NCI-H526 (cell line): ENCODE measurements at places on chromosomes 3 and 15.

- DNase-seq, result no peak
These were observed 32.5 kb downstream of the FNDC3B start for GRCh38 chr3:172071780-172072330.

DNA sequence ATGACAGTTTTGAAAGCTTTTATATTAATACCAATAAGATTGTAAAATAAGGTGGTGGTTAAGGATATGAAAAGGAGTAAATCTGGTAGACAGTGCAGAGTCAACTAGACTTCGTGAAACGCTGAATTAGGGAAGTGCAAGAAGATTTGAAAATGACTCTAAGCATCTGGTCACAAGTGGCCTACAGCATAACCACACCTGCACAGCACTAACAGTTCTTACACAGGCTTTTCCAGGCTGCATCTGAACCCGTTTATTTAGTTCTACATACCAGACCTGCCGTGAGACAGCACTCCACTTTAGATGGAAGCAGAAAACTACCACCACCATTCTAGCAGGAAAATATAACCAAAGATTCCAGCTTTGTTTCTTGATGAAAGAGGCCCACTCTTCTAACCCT lies 1.9 kb downstream of the DMXL2 start:
- peak; percentile 10 for DNase-seq

GRCh38 chr15:31269816-31270575 lies 56.6 kb upstream of the KLF13 start:
- no peak for DNase-seq

- no peak for DNase-seq
These were observed 111.6 kb upstream of the ACP3 start for GRCh38 chr3:132205609-132206008.

DNA sequence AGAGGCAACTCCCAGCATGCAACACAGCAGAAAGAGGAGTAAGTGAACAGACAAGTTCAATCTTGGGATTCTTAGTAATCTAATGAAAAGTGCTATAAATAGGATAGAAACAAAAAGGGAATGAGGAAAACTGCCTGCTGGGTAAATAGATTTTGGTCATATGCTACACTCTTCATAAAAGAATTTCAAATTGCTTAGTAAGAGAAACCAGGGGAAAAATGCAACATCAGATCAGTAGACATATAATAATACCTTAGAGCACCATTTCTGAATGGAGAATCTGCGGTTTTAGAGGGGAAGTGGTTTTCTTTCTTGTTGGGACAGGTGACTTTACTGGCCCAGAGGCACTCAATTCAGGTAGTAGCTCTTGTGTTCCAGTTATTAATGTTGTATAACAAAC lies 13.4 kb upstream of the TBC1D5 start:
- DNase-seq, result no peak

DNA sequence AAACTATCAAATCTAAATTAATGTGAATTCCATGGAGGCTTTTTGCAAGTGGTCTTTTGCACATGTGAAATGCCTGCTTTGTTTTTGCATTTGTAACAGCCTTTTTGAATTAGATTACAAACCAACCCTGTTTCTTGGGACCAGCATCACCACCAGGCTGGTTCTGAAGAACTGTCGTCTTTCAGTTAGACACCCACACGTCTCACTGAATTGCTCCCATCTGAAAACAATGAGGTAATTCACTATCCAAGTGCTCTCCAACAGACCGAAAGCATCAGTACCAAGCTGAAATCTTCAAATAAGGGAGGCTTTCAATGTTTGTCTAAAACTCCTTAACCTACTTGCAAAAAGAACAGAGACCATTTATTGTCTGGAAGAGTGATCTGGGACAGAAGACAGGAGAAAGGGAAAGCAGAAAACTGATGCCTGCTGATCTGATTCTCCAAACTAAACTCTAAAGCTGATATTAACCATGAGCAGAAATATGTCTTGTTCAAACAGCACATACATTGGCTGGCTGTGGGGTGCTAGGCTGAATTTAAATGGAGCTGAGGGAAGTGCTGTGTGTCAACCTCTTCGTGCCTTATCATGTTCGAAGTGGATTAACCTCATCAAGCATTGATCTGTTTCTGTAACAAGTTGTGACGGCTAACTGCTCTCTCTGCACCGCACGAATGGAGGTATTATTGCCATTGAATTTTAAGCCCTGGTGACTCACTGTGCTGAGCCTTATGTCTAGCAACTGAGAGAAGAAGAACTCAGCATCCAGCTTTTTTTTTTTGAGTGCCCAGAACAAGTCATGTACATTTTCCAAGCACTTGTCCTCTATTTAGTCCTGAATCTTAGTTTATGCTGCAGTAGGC lies 213.7 kb upstream of the P2RY1 start:
- no peak for DNase-seq
